Activated CD4-positive, alpha-beta T cell treated with anti-CD3 and anti-CD28 coated beads, Interleukin-2, amount 50 U/mL, for 48 hours (primary cell): ENCODE measurements at places on chromosomes 16 and 17.

DNA sequence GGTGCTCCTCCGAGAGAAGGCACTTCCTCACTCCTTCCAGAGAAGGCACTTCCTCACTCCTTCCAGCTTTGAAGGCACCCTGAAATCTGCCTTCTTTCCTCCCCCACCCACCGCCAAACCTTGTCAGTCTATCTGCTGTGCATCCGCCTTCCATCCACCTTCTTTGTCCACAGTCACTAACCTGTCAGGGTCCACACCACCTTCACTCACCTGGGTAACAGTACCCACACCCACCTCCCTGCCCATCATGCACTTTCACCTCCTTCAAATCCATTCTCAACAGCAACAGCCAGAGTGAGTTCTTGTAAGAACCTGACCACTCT is 5.2 kb downstream of the CCDC102A start:
- no peak for DNase-seq

DNA sequence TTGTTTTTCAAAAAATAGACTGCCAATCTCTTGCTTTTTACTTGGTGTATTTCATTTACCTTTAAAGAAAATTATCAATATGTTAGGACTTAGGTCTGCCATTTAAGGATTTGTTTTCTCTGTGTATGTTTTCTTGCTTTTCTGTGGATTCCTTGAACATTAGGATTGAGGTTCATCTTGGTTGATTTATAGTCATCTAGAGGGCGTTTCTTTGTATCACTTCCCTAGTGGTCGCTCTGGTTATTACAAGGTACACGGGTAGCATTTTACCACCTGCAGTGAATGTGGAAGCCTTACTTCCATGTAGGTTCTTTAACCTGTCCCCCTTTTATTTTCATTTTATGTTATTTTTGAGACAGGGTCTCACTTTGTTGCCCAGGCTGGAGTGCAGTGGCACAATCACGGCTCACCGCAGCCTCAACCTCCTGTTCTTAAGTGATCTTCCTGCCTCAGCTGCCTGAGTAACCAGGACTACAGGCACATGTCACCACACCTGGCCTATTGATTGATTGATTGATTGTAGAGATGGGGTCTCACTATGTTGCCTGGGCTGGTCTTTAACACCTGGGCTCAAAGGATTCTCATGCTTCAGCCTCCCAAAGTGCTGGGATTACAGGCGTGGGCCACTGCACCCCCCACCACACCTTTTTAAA is 35.2 kb upstream of the CBX4 start:
- no peak for DNase-seq

DNA sequence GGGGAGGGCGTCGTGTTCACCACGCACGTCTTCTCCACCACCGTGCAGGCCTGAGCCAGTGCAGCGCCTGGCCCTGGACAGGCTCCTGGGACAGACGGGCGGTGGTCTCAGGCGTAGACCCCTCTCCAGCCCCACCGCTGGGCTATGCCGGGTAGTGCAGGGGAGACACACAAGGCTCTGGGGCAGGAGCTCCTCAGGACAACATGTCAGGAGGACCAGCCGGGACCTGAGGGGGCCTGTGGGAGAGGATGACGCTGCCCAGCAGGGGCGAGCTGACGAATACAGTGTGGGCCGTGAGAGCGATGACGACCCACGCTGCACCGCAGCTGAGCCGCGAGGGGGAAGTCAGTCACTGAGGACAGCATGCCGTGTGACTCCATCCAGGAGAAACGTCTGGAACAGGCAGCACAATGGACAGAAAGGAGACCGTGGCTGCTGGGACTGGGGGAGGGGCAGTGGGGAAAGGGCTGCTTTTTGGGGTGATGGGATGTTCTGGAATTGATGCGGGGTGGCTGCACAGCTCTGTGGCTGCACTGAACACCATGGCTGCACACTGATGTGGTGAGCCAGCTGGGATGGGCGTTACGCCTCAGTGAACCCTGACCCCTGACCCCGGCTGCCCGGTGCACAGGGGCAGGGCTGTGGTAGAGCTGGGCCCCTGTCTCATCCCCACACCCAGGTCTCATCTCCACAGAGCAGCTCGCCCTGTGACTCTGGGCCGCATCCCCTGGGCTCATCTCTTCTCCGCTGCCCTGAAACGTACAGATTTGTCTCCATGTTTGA is 20.2 kb downstream of the DNASE1 start:
- no peak for DNase-seq

- no peak for DNase-seq
Observed at GRCh38 chr16:26316683-26317464, 625.1 kb downstream of the HS3ST4 start.

GRCh38 chr17:45823598-45823997 is 21.1 kb upstream of the SPPL2C start:
- DNase-seq, result no peak

GRCh38 chr16:12235110-12235509 is 258.6 kb downstream of the SNX29 start:
- DNase-seq, result no peak
